ENCODE measurements at places on chromosomes 3 and 15.

GRCh38 chr15:54514601-54515000 lies 536.4 kb downstream of the UNC13C start:
- DNase-seq, result no peak

DNA sequence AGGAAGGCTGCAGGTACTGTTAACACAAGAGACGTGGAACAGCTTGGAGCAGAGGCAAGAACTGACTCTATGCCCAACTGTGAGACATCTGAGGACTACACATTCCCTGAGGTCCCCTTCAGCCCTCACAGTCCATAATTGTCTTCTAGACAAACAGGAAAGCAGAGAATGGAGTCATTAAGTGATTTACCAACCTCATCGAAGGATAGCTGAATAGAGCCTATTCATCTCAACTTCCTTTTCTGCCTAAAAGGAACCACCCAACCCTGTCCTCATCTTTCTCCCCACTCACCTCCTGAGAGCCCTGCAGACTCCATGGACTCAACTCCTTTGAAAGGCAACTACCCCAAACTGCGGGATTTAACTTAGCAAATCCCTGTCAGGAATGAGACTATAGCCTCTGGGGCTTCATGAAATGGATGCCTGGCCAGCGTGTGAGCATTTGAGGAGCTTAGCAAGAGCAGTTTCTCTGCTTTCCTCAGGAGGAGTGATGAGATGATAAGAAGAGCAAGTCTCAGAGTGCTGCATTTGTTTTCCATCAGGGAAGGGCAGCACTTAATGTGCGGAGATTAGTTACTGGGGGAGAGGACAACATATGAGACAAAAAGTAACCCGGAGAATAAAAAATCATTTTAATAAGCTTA lies 61.5 kb upstream of the FILIP1L start:
- no peak for DNase-seq

GRCh38 chr3:178847190-178847589 lies 224.4 kb downstream of the ZMAT3 start:
- DNase-seq, result no peak

DNA sequence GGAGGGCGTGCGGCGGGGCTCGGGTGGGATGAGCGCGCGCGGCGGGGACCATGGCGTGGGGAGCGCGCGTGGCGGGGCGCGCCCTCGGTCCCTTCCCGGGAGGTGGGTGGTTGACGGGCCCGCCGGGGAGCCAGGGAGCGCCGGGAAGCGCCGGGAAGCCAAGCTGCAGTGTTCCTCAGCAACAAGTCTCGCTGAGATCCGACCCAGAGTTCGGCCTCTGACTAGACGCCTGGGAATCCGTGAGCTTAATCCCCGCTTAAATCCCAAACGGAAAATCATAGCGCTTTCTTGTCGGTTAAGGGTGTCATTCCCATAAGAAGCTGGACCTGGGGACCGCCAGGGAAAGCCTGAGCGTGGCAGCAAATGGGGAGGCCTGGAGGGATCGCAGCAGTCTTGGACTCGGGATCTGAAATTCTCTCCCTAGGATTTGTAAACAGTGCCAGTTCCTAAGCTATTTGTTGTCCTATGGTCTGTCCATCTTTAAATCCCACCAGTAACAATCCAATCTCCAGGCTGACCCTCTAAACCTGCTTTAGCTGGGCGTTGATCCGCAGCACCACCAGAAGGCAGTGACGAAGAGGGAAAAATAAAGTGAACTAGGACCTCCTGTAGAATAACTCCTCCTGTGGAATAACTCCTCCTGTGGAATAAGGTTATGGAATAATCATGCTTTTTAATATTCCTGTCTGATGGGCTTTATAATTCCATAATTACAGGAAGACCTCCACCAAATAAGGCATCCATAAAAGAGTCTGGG lies 570 bp upstream of the NEDD4 start:
- no peak for DNase-seq

DNA sequence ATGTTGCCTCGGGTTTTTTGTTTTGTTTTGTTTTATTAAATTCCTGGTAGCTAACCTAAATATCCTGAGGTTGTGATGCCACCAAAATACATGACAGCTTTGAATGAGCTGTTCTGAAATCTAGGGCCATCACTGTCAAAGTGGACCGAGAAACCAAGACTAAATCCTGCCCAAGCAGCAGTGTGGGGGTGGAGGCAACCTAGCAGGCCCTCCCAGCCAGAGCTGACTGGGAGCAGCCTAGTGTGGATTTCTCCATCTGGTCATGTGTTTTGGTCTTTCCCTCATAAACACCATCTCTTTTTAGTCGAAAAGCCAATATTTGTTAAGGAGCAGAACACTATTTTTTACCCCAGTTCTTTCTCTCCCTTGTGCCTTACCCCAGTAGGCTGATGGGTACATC lies 52.2 kb downstream of the LARS2 start:
- no peak for DNase-seq

DNA sequence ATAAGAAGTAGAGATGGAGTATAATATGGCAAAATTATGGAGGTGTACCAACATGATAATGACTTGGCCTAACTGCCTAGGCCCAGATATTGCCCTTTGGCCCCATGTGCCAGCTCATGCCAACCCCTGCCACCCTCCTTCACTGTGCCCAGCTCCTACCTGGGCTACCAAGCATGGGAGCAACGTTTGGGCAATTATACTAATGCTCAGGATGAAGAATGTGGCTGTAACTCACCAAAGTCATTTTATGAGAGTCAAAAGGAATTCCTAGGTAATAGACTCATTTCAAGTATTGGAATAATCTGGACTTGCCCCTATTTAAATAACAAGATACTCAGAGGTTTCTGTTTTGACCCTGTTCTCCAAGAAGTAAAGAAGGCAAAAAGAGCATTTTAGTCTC lies 240.2 kb upstream of the IL12A start:
- no peak for DNase-seq

- no peak for DNase-seq
These were observed 156.8 kb upstream of the COL8A1 start for GRCh38 chr3:99481561-99481960.

DNA sequence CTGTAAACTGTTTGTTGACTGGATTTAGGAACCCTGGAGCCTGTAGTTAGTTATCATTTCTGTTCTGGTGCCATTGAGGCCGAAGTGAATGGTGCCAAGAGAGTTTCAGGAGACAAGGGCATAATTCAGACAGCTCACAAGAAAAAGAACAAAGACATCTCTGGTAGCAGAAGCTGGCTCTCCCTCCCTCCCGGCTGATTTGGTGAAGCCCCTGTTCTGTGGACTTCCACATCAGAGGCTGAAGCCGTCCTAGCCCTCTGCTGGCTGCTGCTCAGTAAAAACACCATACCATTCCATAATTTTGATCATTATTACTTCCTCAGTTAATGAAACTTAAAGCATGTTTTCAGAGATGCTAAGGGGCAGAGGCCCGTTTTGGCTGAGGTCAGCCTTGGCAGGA lies 381.2 kb upstream of the WNT5A start:
- DNase-seq, result no peak

GRCh38 chr3:341998-342397 lies 145.4 kb downstream of the CHL1 start:
- no peak for DNase-seq

DNA sequence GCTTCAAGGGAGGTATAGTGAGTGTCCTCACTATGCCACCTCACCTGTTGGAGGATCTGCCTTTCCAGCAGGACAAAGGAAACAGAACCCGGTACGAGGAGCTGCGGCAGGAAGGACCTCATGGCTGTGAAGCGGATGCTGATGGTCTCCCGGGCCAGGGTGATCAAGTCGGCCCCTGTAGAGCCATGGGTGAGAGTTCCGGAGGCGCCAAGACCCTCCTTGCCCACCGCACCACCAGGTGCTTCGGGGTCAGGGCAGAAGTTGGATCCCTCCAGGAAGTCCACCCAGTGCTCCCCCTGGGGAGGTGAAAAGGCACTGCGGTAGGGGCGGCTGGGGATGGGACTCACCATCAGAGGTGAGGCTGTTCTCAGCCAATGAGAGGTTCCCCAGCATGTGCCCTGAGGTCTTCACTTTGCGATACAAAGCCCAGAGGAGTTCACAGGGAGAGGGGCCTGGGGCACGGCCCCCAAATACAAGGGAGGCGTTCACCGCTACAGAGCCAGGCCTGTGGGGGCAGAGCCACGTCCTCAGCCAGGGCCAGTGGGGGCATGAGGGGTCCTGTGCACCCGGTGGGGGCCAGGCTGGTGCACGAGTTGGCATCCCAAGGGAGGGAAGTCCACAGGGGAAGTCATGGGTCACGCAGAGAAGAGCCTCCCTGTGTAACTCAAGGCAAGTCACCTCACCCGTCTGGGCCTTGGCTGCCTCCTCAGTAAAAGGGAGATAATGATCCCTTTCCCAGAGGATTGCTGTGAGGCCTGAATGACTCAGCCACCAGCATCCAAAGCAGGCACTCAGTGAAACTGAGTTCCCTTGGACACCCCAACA lies 27.7 kb downstream of the C15orf39 start:
- no peak for DNase-seq

All from stimulated activated CD8-positive, alpha-beta memory T cell treated with anti-CD3 and anti-CD28 coated beads, Interleukin-2, amount 100 ng/mL, for 1 hour (primary cell).